SK-N-DZ (cell line): ENCODE measurements at places on chromosomes 2 and 18.

DNA sequence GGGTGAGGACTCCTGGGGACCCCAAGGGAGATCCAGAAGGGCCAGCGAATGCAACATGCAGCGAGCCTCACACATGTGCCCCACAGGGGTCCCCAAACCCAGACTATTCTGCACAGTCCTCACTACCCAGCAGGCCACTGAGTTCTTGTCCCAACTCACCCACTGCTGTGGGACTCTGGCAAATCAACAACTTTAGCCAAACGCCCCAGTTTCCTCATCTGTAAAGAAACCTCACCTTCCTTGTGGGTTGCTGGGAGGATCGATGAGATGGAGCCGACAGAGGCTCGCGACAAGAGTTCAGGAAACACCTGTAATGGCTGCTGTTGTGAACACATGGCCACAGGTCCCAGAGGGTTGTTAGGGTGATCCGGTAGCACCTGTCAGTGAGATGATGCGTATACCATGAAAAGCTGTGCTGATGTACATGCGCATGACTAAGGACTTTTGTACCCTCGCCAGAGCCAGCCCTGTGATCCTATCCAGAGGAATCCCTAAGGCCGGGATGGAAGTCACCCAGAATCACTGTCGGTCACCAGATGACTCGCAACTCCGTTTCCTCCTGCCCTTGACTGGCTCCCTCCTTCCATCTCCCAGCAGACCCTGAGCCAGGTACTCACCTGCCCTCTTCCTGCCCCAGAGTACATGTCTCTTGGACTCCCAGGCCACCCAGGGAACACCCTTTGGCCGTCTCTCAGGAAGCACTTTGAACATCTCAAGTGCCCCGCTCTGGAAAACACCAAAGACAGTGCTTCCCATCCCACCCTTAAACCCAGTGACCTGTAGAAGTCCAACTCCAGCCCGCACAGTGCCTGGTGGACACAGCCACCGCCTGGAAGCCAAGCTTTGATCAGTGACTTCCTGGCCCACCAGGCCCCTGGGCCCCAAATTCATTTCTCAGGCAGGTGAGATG is 103.3 kb upstream of the ID2 start:
- no peak for DNase-seq

GRCh38 chr2:226649871-226650660 is 149.6 kb downstream of the IRS1 start:
- DNase-seq: no peak

DNA sequence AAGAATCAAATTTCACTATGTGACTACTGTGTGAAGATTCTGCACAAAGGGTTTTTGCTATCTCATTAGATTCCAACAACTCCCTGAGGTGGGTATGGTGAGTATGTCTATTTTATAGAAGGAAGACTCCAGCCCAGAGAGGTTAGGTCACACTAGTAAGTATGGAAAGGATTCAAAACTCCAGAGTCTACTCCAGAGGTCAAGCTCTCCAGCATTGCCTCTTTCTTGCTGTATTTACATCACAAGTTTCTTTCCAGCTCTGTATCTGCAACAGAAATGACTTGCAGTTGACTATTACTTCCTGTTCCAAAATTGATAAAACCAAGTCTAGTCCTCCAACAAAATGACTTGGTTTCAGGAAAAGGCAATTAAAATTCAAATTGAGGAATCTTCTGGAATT is 2.1 kb downstream of the COL4A4 start:
- no peak for DNase-seq

DNA sequence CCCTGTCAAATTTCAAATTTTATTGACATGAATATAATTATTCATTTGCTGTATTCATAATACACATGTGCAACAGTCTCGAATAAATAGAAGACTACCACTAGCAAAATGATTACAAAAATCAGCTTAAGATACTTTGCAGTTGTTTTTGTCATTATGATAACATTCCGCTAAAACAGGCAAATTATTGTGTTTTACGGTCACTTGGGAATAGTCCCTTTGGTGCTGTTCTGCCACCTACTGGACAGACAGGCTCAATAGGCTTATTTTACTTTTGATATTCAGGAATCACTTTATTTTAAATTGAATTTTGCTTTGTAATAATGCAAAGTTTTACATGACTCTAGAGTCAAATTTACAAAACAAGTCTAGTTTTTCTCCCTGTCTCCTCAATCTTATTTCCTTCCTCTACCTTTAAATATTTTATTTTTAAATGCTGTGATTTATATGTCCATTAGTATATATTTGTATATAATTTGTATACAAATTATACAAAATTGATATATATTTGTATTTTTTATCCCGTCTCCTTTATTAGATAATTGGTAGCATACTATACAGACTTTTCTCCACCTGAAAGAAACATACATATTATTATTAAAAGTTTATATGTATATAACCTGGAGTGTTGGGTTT is 456.3 kb downstream of the DLGAP1 start:
- peak; percentile 44 for DNase-seq

- peak; percentile 48 for DNase-seq
Observed at GRCh38 chr2:38499548-38500282, 103.0 kb downstream of the HNRNPLL start.

DNA sequence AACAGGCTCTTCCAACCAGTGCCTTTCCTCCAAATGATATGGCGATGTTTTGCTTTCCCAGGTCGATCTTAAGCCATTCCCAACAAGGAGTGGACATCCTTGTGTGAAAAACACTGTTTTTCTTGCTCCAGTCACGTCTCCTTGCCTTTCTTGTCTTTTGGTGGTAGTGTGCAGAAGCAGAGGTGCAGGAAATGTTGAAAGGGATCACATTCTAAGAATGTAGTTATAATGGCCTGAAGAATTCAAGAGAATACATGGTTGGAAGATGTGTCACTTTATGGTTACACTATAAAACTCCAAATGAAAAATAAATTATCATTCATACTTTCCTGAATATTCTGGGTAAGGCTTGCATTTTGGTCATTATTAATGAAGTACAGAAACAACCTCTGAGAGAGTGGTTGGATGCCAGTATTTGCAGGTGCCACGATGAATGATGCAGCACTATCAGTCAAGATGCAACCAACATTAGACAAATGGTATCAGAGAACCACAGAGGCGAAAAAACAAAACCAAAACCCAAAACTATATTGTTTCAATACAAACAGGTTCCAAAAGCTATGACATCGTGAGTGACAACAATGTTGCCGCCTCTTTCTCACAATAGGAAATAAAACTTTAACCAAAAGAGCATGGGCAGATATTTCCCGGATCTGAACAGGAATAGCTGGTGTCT is 27.5 kb upstream of the POLE4 start:
- DNase-seq: no peak

DNA sequence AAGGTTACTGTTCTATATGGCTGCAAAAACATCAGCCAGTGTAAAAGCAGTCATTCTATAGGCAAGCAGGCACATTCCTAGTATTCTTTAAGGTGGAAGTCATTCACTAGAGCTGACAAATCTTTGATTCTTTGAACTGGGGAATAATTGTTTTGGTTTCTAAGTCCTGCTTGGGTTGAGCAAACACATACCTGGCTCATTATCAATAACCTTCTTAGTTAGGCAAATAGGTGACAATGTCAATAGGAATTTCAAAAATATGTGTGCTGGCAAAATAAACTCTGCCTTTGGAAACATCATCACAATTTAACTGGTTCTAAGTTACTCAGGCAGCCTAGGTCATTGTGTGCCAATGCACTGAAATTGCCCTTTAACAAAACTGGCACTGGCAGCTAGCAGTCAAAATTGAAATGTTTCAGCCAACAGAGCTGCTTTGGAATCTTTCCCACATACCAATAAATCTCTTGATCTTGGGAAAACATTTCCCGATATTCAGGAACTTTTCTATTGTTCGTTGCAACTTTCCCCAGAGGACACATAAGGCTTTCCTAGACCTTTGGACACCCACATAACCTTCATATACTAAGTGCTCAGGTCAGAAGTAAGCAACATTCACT is 402.0 kb upstream of the MMADHC start:
- DNase-seq: no peak

- no peak for DNase-seq
Observed at GRCh38 chr18:56579451-56579850, 58.9 kb downstream of the TXNL1 start.

- no peak for DNase-seq
Observed at GRCh38 chr2:11250400-11251196, 93.8 kb downstream of the ROCK2 start.

DNA sequence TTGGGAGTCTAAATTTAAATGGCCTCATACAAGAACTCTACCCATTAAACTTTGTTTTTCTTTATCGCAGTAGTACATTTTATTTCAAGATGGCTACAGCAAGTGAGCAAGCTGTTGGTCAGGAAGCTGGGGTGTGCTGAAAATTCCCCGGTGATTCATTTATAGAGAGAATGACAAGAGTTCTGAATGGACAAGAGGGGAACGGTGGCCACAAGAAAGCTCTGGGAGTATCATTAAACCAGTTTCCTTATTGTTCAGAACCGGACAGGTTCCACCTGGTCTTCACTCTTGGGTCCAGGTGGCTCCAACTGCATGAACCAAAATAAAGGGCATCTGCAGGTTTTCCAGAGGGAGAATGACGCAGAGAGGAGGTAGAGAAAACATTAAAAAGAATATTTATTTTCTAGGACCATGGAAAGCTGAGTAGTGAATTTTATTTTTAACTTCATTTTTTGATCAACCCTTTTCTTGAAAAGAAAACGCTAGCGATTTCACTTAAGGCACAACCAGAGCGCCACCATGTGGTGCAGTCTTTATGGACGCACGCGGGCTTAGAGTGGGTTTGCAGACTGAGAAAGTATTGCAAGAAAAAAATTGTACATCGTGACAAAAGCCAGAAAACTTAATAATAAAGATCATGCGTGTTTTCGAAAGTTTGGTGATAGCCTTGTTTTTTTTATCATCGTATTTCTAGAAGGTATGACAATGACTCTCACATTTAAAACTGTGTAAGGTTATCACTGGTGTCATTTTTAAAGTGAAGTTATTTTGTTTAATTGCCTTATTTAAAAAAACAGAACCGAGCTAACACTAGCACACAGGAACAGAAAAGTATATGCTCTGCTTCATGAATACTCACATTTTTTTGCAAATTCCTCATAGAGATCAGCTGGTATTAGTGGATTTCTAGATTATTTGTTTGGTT is 97.9 kb upstream of the NOL4 start:
- DNase-seq: peak; percentile 75

DNA sequence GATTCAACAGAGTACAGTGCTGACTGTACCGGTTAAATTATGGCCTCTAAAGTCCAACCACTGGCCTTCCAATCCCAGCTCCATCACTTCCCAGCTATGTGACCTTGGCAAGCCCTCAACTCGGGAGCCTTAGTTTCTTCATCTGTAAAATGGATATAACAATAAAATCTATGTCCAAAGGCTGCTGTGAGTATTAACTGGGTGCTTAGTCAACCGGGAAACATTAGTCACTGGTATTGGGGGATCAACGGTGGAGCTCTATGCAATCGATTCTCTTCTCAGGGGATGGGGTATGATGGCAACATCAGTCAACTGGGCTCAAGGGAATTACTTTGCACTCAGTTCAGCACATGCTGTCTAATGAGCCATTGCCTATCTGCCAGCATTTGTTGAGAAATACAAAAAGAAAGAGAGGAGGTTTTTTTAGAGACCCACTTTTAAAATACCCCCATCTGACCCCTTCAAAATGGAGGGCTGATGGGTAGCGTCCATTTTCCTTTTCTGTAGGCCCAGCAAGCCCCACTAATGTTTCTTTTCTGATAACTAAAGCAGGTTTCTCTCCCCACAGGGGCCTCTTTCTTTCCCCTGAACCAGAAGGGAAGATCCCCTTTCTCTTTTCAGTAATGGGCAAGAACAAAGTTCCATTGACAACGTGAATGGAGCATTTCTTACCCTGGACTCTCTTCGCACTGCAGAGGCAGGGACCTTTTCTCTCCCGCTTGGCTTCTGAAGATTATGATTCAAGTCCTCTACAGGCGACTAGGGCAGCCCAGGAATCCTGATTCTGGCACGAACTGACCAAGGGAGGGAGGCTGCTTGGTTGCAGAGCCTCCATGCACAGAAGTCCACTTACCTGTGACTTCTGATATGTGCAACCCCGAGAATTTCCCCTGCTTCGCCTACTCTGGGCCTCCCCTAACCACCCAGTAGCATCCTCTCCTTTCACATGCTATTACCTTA is 8.7 kb upstream of the AGFG1 start:
- no peak for DNase-seq

GRCh38 chr2:207504513-207505170 is 25.1 kb upstream of the CREB1 start:
- DNase-seq: no peak

DNA sequence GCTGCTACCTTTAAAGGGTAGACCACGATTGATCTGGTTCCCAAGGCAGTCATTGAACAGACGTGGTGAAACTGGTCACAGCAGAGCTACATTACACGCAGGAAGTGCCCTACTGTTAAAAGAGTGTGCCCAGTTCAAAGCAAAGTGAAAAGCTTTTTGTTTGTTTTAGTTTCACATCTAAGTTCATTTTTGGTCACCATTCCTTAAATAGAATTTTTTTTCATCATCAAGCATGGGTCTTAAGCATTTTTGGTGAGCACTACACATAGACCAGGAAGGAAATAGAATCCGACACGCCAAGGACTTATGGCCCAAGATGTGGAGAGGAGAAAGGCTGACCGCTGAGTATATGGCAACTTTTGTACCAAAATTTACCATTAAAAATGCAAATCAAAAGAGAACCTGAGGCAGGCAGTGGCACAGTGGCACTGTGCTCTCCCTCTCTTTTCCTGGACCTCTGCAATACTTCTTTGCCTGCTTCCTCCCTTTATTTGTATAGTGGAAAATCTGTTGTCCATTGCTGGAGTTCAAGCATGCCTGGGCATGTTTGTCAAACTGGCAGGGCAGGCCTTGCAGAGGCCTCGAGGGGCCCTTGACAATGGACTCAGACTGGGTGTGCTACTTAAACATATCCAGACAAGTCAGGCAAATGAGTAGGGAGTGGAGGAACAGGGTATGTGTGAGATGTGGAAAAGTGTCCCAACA is 42.6 kb upstream of the HNRNPA3 start:
- no peak for DNase-seq

DNA sequence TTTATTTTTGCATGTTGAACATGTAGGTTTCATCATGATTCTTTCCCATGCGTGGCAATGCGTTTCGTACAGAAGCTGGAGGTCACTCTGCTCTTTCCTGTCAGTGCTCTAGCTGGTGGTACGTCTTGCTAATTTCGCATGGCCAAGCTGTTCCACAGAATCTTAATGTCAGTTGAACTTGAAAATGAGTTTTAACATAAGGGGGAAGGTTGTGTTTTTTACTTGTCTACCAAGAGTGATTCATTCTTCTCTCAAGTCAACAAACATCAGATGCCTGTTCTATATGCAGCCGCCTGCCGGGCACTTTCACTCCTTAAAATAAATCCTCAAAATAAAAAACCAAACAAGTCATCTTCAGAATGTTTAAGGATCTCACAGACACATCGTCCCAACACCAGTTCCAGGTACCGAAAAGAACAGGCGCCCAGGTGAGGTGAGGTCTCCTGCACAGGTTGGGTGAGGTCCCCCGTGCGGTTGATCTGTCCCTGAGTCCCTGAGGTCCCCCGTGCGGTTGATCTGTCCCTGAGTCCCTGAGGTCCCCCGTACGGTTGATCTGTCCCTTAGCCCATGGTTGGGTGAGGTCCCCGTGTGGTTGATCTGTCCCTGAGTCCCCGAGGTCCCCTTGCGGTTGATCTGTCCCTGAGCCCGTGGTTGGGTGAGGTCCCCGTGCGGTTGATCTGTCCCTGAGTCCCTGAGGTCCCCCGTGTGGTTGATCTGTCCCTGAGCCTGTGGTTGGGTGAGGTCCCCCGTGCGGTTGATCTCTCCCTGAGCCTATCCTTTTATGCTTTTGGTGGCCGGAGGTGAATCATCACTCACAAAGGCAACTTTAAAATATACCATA is 57.0 kb upstream of the KCNG2 start:
- DNase-seq: no peak
